Naive B cell (primary cell): ENCODE measurements at places on chromosomes 2 and 18.

DNA sequence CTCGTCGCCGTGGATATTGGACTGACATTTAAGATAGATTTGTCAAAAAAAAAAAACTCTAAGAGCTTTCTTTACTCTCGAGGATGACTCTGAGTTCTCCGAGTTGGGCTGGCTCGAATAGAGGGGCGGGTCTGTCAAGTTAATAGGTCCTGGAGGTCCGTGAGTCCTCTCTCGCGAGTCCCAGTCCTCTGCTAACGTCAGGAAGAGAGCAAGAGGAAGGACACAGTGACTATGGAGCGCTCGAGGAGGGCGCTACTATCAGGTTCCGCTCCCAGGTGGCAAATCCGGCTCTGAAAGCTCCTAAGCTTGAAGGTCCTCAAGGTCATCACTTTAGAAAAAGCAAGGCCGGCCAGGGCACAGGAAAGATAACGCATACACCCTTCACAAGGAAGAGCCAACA lies 404 bp upstream of the AKAIN1 start:
- no peak for DNase-seq

- no peak for DNase-seq
Observed at GRCh38 chr18:4858379-4859127, 338.5 kb downstream of the AKAIN1 start.

DNA sequence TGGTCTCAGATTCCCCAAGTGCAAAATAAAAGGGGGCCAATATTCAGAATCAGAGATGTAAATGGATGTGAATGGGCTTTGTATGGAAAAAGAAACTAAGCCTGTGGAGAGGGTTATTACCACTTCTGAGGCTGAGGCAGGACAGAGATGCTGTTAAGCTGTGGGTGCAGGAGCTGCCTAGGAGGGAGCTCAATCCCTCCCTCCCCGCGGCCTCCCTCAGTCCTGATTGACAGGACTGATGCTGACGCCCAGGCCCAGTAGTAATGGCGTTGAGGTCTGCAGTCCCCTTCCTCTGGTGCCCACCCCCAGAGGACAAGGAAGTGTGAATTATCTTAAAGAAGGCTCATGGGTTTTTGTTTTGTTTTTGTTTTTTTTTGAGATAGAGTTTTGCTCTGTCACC lies 40.4 kb downstream of the PSD4 start:
- no peak for DNase-seq

GRCh38 chr2:8315531-8316165 lies 366.2 kb upstream of the ID2 start:
- DNase-seq, result no peak

- no peak for DNase-seq
Observed at GRCh38 chr2:235063471-235063961, 111.7 kb downstream of the SH3BP4 start.

DNA sequence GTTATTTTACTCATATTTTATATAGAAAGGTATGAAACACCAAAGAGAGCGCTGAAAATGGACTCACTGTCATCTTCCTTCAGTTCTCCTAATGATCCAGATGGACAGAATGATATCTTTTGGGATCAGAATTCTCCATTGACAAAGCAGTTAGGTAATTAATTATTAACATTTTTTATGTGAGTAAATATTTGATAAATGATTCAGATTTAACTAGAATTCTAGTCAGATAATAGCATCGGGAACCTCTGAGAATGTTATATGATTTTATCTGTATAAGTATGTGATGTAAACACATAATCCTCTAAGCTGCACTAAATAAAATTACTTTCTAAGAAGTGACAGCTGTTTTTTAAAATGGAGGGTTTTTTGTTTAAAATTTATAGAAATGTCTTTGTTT lies 2.0 kb downstream of the ETAA1 start:
- no peak for DNase-seq

- DNase-seq, result no peak
Observed at GRCh38 chr2:74387346-74387745, 7.2 kb upstream of the DCTN1 start.

DNA sequence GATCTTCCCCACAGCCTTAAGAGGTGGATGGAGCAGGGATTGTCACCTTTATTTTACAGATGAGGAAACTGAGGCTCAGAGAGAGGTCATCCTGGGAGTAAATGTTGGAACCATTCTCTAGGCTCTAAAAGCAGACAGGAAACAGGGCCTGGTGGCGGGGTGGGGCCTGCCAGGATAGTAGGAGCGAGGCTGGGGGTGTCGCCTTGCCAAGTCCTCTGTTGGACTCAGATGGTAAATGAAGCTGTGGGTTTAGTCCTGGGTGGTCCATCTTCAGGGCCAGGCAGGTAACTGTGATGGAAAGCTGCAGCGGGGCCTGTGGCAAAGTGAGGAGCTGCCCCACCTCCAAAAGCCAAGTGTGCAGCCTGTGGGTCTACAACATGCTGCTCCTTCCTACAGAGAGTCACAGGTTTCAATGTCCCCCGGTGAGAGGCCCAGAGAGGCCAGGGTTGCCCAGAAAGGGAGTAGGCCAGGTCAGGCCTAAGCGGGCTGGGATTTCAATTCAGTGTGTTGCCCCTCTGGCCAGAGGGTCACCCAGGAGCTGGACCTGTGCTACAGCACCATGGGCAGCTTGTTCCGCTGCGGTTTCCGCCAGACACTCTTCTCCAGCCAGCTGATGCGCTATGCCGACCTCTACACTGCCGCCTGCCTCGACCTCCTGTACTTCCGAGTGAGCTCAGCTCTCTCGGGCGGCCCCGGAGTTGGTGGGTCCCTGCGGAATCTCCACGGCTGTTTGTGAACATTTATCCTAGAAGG lies 6.6 kb downstream of the NT5DC4 start:
- DNase-seq, result no peak
